ENCODE measurements at places on chromosomes 3 and 15.

DNA sequence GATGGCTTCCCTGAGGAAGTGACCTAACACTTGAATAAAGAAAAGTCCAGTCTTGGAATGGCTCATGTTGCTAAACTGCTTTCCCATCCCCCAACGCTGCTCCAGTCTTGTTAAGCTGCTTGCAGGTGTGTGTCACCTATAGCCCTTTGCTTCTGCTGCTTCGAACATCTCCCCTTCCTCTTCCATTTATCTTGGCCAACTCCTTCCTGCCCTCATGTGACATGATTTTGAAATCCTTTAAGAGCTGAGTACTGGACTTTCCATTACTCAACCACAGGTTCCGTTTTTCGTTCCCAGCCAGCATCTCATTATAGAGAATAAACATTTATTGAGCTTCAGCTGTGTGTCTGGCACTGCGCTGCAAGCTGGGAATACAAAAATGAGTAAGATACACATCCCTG, 1.7 kb downstream of the ATG7 start:
- DNase-seq, result no peak

GRCh38 chr3:115212615-115213014, 65.5 kb upstream of the ZBTB20 start:
- no peak for DNase-seq

DNA sequence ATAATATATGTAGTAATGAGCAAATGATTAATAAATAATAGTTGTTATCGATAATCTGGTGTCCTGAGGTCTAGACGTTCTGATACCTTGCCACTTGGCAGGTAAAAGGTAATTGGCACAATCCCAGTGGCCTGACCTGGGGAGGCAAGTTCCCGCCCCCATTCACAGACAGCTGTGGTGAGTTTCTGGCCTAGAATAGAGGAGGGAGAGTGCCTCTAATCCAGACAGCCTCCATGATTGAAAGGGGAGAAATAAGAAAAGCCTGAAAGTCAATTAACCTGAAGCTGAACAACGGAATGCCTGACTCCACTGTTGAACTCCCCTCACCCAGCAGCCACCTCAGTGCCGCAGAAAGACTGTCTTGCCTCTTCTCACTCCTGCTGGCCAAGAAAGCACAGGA, 38.1 kb upstream of the SV2B start:
- no peak for DNase-seq

- no peak for DNase-seq
These were observed 72.7 kb upstream of the DCLK3 start for GRCh38 chr3:36837089-36837488.

- no peak for DNase-seq
These were observed 91.8 kb downstream of the MRPL46 start for GRCh38 chr15:88375234-88375927.

DNA sequence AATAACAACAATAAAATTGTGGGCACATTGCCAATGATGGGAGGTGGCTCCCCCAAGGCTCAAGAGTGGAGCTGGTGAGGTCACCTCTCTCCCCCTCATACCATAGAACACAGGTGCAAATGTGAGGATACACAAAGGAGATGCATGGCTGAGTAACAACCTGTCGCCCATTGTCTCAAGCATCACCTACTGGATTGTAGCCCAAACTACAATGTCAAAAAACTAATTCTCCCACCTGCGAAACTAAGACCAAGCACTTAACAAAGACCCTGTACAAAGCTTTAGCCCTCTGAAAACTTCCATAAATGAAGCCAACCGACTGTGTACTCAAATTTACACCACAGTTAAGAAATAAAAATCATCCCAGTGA, 50.4 kb upstream of the IGSF11 start:
- DNase-seq, result no peak
